NK-92 treated with Interleukin-12 subunit alpha and Interleukin-12 subunit beta, amount 100 ng/mL, for 24 hours (cell line): ENCODE measurements at places on chromosomes 6 and 20.

GRCh38 chr20:46108435-46108841 lies 9.7 kb upstream of the CD40 start:
- DNase-seq, result no peak

DNA sequence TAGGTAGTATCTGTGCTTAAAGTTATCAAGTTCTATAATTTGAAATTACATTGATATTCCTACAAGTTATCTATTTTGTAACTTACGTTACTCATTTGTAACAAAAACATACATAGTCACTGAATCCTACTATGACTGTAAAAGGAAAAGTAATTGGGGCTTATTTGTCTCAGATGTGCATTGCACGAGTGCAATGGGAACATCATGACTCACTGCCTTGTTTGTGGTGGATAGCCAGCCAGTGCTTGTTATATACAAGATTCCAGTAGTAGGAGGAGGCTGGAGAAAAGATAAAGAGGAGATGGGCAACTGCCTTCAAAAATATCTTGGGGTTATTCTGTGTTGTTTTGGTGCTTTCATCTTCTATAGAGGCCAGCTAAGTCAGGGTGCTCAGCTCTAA lies 164.1 kb downstream of the RNF144B start:
- DNase-seq, result no peak

GRCh38 chr6:156828280-156828703 lies 51.1 kb downstream of the ARID1B start:
- peak; percentile 19 for DNase-seq

GRCh38 chr6:17473554-17473953 lies 80.2 kb downstream of the CAP2 start:
- no peak for DNase-seq

DNA sequence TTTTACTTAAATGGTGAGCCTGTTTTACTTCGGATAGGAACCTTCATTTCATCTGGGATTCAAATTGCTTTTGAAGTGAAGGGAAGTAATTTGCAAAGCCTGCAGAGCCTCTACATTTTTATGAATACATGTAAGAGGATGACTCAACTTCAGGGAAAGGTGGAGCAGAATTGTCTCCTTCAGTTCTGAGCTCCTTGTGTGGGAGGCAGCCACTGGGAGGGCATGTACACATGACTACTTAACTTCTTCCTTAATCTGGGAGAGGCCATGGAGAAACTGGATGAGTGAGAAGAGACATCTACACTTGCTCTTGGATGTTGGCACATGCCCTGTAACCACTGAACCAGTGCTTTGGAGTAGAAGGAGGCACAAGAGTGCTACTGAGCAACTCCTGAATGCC lies 145.1 kb upstream of the NRSN1 start:
- DNase-seq, result no peak

DNA sequence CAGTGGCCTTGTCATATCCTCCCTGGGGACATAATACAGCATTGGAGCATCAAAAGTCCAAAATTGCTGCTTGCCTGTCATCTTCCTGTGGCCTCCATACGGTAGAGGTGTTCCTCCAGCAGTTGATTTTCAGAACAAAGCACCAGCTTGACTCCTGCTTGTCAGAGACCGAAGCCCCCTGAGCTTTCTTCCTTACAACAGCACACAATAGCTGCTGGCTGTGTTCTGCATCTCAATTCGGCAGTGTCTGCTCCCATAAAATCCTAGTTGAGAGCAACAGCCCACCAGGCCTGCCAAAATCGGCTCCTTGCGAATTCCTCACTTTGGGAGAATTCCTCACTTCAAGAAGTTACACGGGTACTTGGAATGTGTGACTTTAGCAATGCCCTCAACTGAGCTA lies 372.9 kb downstream of the SAMD5 start:
- DNase-seq, result no peak

DNA sequence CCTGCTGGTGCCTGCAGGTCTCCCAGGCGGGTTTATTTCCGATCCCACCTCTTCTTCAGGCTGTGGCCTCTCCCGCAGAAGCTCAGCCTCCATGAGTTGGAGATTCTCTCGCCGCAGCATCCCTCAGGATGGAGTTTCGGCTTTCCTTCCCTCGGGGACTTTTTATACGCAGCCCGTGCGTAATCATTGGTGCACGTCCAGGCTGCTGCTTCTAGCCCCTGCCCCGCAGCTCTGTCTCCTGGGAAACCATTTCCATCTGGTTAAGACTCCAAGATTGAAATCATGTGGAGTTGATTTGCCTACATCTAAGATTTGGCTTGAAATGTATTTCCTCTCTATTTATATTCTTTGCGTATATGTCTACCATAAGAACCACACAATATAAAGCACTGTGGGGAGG lies 46.7 kb upstream of the CARMIL1 start:
- no peak for DNase-seq

GRCh38 chr20:17613328-17614175 lies 43.7 kb downstream of the DSTN start:
- no peak for DNase-seq

DNA sequence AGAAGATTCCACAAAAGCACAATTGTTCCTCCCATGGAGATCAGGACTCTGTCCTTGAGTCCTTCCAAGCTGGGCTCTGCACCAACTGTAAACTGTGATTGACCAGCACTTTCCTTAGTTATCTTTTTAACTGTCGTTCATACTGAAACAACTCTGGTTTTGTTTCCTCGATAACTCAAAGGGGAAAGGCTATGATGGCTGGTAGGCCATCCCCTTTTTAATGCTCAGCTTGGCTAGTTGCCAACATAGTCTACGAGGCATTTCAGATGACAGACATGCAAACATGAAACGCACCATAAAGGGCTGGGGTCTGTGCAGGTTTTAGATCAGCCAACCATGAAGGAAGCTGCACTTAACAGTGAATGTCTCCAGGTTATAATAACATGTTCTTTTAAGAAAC lies 497.1 kb upstream of the ARID1B start:
- no peak for DNase-seq

GRCh38 chr6:116424001-116424400 lies 37.2 kb upstream of the CALHM6 start:
- no peak for DNase-seq

DNA sequence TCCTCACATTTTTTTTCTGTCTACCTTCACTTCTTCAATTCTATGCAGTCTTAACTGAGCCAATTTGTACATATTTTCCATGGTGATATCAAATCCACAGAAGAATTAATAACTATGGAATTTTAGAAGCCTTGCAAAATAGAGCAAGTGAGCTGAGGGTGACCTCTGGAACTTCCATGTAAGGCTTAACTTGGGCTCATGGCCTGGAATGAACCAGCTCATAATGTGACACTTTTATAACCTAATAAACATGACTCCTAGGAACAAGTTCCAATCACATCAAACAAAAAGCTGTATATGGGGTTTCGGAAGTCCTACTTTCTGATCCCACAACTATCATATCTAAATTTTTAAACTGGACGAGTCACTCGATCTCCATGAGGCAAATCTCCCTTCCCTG lies 232.4 kb downstream of the FOXA2 start:
- no peak for DNase-seq

DNA sequence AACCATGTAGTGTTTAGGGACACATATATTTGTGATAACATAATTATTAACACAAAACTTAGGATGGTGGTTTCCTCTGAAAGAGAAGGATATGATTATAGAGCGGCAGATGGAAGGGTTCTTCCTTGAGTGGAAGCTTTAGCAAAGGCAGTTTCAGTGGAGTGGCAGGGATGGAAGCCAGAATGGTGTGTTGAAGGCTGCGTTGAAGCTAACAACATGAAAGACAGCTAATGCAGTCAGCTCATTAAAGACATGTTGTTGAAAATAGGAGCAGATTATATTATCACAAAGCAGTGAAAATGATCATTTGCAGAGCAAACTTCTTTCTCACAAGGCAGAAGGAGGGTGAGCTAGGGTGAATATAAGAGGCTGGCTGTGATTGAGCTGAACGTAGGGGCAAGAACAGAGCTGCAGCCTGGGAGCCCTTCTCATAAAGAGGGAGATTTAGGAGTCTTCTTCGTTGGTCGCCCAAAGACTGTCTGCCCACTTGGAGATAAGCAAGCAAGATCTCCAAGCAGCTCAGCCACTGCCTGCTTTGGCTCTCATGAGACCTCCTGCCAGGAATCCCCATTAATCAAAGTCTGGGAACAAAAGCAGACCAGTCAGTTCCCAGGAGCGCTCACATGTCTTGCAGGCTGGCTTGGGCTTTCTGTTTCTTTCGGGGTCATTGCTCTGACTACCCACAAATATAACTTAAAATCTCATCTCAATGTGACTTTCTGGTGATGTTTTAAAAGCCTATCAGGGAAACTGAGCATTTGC lies 2.6 kb upstream of the ANKRD6 start:
- no peak for DNase-seq

DNA sequence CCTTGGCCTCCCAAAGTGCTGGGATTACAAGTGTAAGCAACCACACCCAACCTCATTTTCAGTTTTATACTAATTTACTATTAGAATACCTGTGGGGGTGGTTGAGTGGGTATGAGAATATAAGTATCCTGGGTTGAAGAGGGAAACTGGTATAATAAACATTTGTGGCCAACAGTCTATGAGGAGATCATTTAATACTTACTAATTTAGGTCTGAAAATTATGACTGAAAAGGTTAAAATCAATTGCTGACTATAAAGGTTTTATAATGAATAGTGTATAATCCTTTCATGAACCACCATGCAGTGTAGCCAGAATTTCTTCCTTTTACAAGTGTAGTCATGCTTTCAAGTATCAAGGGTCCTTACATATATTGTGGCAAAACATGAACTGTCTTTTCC lies 11.1 kb downstream of the ASF1A start:
- DNase-seq, result no peak

DNA sequence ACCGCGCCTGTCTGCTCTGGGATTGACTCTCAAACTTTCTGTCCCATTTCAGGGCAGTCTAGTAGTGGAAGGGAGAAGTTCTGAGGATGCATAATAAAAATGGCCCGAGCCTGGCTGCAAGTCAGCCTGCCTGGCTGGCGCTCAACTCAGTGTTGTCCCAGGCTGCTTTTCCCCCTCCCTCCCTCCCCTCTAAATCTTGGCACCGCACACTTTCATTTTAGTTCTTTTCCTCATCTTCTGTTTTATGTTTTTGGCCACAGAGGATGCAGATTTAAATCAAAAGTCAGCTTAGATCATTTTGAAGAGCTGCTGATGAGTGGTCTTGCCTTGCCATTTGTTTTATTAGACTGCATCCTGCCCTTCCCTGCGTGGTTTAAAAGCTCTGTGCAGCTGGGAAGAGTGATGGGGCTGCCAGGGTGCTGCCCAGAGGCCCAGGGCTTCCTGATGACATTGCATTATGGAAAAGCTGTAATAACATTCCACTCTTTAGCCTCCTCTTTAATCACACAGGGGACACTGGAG lies 6.5 kb upstream of the UQCC2 start:
- no peak for DNase-seq

DNA sequence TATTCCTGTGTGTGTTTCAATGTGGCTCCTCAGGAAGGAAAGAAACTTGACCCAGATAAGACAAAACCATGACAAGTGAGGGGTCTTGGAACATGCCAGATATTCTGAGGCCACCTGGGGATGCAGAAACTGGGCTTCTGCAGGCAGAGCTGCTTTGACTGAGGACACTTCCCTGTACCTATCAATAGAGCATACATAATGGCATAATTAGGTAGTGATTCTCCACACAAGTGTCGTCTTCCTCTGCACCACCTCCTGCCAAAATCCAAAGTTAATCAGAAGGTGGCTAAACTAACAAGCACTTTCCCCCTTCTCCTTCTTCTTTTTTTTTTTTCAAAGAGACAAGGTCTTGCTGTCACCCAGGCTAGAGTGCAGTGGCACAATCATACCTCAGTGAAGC lies 97.1 kb downstream of the KIF13A start:
- DNase-seq, result no peak

GRCh38 chr6:16575655-16576054 lies 185.6 kb downstream of the ATXN1 start:
- no peak for DNase-seq

DNA sequence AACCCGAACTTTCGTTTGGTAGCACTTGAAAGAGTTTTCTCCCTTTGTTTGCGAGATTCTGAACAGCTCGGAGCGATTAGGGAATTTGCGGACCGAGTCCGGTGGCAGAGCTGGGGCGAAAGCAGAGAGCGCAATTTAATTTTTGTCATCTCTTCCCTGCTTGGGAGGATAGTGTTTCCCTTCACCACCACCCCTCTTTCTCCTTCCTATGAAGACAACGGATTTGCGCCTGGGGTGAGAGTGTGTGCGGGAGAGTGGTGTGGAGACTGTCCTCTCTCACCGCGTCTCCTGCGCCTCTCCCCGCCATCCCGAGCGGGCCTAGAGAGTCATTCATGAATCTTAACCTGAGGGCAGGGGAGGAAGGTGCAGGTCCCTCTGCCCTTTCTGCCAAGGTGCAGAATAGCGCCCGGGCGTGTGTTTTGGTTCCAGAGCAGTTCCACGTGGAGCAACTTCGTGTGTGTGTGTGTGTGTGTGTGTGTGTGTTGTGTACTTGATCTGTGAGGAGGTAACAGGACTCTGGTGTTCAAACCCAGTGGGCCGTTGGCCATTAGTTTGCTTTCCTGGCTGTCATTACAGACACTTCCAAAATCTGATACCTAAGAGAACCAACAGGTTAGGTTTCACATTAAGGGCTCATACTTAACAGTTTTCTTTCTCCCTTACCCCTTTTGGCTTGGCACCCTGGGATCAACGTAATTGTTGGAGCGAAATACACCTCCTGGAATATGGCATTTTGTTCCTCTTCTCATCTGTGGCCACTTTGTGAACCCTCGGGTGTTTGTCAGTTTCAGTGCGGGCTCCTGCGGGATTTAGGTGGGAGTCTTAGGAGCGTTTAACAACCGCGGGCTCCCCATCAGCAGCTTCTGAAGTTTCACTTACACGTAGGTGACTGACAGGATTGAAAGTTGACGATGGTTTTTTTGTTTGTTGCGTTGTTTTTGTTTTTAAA lies 1.8 kb downstream of the EYA4 start:
- DNase-seq, result no peak

- no peak for DNase-seq
Observed at GRCh38 chr6:109738255-109738654, 47.2 kb downstream of the FIG4 start.

DNA sequence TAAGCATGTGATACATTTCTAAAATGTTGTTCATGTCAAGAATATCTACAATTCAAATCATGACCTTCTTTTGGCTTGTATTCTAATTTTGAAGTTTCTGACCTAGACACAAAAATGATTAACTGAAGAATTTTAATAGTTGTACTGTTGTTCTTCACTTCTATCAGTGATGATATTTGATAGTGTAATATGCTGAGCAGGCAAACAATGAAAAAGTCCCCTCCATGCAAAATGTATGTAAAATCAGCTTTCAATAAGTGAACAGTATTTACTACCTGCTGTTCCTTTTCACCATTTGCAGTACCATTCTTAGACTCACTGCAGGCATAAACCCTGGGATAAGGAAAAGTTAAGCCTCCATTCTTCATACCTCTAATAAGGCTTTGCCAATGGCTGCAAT lies 201.5 kb downstream of the LAMA2 start:
- DNase-seq, result no peak

- DNase-seq, result no peak
Observed at GRCh38 chr6:101883505-101883904, 490.0 kb downstream of the GRIK2 start.
